Stimulated activated CD8-positive, alpha-beta memory T cell treated with anti-CD3 and anti-CD28 coated beads, Interleukin-7, amount 100 ng/mL, for 4 hours (primary cell): ENCODE measurements at places on chromosomes 12 and 14.
A peak's percentile ranks its signal among the peaks of the same experiment; 100 is the strongest.

DNA sequence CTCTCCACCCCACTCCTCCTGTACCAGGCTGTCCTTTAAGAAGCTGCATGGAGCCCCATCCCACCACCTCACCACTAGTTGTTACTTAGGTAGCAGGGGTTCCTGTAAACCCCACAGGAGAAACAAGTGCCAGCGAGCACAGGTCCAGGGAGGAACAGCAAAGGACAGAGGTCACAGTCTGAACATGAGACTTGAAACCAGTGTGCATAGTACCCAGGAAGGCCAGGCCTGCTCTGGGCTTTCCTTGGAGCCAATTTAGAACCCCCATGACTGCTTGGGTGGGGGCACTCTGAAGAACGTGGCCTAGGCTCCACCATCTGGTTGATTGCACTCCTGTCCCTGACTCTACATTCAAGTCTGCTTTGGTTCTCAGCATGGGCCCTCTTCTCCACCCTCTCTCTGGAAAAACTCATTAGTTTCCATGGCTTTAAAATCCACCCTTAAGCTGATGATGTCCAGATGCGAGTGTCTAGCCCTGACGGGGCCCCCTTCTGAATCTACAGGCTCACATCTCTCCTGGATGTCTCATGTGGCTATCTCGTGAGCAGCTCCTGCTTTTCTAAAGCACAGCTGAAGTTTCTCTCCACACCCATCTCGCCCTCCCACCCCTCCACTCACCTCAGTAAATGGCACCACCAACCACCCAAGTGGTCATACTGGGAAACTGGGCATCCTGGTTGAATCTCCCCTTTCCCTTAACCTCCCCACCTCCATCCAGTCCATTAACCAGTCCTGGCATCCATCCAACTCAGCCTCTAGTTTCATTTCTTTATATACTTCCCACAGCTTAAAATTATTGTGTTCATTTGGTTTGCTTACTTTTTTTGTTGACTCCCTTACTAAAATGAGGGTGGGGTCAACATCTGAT, 8.4 kb downstream of the KRT3 start:
- DNase-seq, result no peak

GRCh38 chr14:93830753-93831461, 42.6 kb upstream of the PRIMA1 start:
- DNase-seq, result no peak

DNA sequence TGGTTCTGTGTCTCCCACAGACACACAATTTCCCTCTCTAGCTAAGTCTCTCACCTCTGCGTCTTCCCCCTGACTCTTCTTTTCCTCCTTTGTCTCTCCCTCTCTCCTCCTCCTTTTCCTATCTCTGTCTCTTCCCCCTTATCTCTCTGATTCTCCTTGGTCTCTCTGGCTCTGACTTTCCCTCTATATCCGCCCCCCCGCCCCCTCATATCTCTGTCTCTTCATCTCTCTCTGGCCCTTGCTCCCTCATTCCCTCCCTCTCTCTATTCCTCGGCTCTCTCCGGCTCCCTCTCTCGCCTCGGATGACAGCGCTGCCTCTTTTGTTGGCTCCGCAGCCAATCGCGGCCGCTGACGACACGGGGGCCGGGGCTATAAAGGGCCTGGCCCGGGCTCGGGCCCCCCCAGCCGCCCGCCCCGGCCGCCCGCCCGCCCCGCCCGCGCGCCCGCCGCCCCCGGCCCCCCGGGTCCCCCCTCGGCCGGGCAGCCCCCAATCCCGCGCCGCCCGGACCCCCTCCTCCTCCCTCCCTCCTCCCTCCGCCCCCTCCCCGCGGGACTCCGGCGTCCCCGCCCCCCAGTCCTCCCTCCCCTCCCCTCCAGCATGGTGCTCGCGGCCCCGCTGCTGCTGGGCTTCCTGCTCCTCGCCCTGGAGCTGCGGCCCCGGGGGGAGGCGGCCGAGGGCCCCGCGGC, at the start of gene GDF11:
GDF11 (plus strand) TSS at position 404 of the 687 bp plus-strand sequence; CDS start at position 599, 195 bp downstream.
- DNase-seq, result peak; percentile 65

GRCh38 chr12:106227641-106228319, 20.0 kb downstream of the CKAP4 start:
- DNase-seq, result peak; percentile 36

GRCh38 chr14:100111931-100112704, 46.9 kb downstream of the EVL start:
- no peak for DNase-seq

- no peak for DNase-seq
These were observed 46.8 kb upstream of the CISTR start for GRCh38 chr12:53798575-53798974.

DNA sequence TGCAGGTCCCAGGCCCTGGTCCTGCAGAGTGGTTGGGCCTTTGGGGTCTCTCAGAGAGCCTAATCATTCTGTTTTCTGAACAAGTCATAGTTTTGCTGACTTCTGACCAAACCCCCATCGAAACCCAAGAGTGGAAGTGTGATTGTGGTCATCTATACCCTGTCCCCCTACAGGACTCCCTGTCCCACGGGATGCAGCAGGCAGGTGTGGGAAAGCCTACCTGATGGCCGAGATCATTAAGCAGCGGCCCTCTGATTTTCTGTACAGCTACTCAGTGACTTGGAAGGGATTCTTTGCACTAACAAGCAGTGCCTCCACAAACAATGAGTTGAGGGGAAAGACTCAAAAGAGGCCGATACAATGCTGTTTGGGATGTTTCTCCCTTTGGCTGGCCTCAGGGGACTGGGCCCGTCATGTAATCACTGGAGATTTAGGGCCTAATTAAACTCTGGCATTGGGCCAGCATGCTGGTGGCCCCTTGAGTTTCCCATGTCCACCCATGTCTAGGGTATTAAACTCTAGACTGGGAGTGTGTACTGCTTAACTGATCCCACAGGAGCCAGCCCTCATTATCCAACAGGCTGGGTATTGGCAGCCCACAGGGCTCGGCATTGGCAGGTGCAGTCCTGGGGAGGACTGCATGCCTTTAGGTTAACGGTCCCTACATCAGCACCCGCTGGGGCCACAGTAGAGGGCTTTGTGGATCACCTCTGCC, 192.8 kb downstream of the ZFP36L1 start:
- DNase-seq, result no peak

DNA sequence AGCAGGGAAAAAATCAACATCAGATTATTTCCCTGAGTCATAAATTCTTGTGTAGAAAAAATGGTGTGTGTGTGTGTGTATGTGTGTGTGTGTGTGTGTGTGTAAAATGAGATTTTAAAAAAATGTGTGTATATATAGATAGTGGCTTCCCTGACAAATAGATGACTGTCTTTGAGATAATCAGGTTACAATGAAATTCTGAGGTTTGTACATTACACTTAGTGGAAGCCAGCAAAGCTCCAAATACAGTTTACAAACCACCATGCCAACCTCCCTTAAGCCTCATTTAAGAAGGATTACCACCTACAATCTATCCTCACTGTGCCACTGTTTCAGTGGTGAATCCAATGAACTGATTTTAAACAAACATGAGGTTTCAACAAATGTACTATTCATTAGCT, 93.8 kb downstream of the MED13L start:
- no peak for DNase-seq

DNA sequence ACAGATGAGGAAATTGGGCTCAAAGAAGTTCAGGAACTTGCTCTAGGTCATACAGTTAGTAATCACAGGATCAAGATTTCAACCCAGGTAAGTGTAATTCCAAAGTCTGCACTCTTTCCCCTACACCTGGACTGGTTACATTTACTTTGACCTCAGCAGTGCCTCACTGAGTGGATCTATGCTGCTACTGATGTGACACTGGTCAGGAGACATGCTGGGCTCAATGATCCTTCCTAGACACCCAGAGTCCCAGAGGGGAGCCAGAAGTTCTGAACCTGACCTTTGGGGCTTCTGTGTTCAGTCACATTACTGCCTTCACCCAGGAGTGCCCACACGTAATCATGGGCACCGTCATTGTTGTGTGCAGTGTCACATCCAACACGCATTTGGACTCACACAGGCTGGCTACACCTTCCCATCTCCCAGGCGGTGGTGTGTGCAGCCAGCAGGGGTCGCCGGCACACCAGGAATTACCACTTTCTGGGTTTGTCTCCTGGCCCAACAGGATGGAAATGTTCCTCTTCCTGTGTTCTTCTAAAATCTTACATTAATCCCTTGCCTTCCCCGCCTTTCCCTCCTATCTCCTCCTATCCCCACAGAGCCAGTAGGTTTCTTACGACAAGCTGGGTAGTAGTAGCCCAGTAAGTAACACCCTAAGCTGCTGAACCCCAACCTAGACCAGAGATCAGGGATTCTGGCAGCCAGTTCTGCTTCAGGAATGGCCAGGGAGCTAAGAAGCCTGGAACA, 25.6 kb downstream of the CALCOCO1 start:
- DNase-seq, result peak; percentile 52

DNA sequence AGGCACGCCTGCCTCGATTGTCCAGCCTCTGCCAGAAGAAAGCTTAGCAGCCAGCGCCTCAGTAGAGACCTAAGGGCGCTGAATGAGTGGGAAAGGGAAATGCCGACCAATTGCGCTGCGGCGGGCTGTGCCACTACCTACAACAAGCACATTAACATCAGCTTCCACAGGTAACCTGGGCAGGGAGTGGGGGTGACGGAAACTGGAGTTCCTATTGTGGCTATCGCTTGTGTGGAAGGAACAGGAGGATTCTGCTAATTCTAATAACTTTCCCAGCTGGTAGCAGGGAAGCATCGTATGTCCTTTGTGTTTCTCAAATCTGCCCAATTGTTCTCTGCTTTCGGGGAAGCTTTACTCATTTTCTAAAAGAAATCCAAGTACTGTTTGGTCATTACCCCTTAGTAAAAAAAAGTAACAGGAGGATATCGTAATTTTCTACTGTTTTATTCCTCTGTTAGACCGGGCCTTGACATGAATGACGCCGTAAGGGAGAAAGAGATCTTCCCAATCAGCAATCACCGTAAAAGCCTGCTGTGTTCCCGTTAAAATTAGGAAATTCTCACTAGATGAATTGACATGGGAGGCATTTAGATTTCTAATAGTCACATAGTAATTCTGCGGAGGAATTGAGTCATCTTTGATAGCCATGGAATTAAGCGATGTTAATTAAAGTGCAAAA, 449 bp downstream of the THAP2 start:
- DNase-seq, result no peak
